ENCODE measurements at places on chromosomes 7 and 10. TPM values are rescaled to one million over a fixed set of nuclear protein-coding genes. Genes with fewer than 3 reads are reported as not detected.

The SP8 gene
- total RNA-seq, result 4.1 TPM

The LLCFC1 gene
- total RNA-seq, result not detected

The ITPRID1 gene
- total RNA-seq, result 25.0 TPM

The GRM3 gene
- total RNA-seq, result 1.7 TPM

The ATOH7 gene
- not detected for total RNA-seq

The TEX47 gene
- total RNA-seq, result 1.2 TPM

The HGF gene
- total RNA-seq, result 57.1 TPM

The SMIM30 gene
- total RNA-seq, result 40.4 TPM

The ACSL5 gene
- total RNA-seq, result 3.1 TPM

The MET gene
- total RNA-seq, result 23.1 TPM

The ATG9B gene
- total RNA-seq, result 2.6 TPM

The SH2D4B gene
- total RNA-seq, result 1.9 TPM

The MACC1 gene
- total RNA-seq, result 3.1 TPM

The DNAJC9 gene
- 23.6 TPM for total RNA-seq

The LIPJ gene
- total RNA-seq, result 4.1 TPM

The SPDYE2 gene
- total RNA-seq, result 2.6 TPM

The STN1 gene
- 28.6 TPM for total RNA-seq

The HMX3 gene
- 2.6 TPM for total RNA-seq

The TDRD1 gene
- total RNA-seq, result 0.24 TPM

The JAKMIP3 gene
- total RNA-seq, result 0.72 TPM

The CALCR gene
- total RNA-seq, result 0.48 TPM

The OR2A5 gene
- total RNA-seq, result 3.6 TPM

The GIMAP2 gene
- total RNA-seq, result 23.4 TPM

The MAGI2 gene
- total RNA-seq, result 51.5 TPM

The CHST3 gene
- total RNA-seq, result 30.8 TPM

The MEST gene
- 417 TPM for total RNA-seq
